Esophagus squamous epithelium (tissue), 5 donors: ENCODE measurements at places on chromosomes 13 and 19.

DNA sequence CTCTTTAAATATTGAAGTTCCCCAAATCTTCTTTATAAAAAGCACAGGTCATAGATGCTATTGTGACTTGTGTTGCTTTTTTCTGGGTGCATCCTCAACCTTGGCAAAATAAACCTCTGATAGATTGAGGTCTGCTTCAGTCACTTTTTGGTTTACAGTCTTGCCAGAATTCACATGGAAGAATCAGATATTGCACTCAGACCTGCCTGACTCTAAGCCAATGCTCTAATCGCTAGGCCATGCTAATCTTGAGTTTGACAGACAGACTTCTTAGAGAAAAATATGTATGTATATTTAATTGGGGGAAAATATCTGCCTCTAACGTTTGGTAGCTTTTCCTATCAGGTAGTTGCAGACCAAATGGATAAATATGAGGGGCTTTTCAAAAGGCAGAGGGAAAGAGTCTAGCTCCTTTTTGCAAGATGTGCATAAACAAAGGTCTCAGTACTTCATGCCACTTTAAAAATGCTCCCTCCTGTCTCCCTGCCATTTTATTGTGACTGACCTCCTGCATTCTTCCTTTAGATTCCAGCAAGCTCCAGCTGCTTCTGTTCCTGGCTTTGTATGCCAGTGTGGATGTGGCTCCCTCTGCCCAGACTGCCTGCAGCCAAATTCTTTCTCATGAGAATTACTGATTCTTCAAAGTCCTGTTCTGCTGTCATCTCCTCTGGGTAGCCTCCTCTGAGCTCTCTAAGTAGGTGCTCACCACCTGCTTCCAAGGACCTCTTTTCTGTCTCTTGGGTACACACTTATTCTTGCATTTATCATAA lies 42.4 kb upstream of the RFC3 start:
- no peak for DNase-seq

- DNase-seq: no peak
These were observed at the start of gene COX7A1 for GRCh38 chr19:36152352-36153091. Gene COX7A1, minus strand, starts transcription at chr19:36152447. Its CDS starts 40 bp downstream, at chr19:36152407.

DNA sequence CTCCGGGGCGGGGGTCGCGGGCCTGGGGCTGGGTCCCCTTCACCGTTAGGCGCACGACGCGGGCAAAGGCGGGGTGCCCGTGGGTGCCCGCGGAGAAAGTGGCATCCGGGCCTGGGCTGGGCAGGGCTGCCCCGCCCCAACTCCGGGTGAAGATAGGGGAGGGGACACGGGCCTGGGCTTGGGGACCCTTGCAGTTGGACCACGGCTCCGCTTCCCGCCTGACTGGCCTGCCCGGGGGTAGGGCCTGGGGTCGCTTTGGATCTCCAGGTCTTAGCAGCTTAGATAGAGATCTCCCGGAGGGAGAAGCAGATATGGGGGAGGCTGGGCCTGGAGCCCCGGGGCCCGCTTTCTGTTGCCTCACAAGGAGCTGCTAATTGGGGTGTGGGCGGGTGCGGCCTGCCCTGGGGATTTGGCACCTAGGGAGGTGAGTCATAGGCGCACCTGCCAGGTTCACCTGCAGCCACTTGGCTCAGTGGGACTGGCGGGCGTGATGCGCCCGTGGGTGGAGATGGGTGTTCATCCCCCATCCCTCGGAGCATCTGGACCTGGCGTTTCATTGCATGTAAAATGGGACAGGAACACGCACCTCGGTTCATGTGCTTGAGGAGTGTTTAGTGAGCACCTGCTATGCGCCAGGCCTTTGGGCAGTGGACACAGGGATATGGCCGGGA lies 585 bp downstream of the MAP1S start:
- DNase-seq: no peak

DNA sequence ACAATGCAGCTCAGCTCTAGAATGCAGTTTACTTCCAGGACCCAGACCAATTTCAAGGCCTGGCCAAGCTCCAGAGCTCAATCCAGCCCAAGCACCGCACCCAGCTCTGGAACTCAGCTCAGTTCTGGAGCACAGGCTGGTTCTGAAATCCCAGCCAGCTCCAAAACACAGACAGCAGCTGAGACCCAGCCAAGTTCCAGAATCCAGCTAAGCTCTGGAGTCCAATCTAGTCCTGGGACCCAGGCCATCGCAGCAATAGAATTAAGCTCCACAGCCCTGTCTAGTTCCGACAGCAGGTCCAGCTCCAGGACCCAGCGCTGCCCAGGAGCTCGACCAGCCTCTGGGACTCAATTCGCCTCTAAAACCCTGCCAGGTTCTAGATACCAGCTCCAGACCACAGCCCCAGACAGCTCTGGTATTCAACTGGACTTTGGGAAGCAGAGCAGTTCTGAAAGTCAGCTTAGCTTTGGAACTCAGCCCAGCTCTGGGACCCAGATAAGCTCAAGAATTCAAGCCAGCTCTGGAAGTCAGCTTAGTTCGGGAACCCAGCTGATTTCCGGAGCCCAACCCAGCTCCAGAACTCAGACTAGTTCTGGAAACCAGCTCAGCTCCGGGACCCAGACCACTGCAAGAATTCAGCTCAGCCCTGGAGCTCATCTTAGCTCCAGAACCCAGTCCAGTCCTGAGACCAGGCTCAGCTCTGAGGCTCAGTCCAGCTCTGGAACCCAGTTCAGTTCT lies 6.8 kb downstream of the GIPC3 start:
- DNase-seq: no peak

DNA sequence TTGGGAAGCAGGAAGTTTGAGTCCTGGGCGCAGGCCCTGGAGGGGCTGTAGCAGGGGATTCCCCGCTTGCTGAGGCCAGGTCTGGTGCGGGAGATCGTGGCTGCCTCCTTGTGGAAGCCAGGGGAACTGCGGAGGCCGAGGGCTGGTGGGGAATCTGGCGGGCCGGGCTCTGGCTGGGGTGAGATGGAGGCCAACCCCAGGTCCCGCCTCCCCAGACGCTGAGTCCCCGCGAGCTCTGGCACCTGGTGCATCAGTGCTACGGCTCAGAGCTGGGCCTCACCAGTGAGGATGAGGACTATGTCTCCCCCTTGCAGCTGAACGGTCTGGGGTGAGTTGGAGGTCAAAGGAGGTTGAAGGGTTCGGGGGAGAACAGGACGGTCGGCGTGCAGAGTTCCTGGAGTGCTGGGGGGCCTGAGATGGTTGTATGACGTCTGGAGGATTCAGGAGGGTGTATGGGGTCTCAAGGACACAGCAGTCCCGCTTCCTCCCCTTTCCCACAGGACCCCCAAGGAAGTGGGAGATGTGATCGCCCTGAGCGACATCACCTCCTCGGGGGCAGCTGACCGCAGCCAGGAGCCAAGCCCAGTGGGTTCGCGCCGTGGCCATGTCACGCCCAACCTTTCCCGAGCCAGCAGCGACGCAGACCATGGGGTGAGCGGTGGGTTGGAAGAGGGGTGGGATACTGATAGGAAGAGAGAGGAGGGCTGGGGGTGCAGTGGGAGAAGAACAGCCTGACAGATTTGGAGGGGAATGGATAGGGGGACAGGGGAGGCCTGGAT lies 13.1 kb downstream of the GRAMD1A start:
- no peak for DNase-seq

DNA sequence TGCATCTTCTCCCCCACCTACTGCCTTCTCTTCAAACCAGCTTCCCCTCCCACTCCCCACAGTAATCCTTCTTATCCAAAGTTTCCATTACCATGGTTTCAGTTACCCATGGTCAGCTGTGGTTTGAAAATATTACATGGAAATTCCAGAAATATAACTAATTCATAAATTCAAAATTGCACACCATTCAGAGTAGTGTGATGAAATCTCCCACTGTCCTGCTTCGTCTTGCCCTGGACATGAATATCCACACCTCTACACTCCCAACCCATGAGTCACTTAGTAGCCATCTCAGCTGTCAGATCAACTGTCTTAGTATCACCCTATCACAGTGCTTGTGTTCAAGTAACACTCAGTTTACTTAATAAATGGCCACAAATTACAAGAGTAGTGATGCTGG lies 3.8 kb upstream of the KCTD12 start:
- no peak for DNase-seq

DNA sequence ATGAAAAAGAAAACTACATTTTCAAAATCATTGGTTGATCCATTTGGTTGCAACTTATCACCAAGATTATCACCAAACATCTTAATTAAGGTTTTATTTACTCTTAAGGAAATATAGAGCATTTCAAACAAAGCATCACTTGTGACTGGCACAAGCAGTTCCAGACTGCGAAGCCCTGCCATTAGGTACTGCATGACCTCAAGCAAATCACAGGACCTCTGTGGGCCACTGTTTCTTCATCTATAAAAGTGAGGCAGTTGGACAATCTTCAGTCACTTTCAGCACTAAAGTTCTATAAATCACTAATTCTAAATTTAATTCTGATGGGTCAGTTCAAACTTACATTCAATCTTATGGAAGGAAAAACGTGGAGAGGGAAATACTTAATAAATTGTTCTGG lies 2.0 kb downstream of the ELF1 start:
- DNase-seq: no peak

DNA sequence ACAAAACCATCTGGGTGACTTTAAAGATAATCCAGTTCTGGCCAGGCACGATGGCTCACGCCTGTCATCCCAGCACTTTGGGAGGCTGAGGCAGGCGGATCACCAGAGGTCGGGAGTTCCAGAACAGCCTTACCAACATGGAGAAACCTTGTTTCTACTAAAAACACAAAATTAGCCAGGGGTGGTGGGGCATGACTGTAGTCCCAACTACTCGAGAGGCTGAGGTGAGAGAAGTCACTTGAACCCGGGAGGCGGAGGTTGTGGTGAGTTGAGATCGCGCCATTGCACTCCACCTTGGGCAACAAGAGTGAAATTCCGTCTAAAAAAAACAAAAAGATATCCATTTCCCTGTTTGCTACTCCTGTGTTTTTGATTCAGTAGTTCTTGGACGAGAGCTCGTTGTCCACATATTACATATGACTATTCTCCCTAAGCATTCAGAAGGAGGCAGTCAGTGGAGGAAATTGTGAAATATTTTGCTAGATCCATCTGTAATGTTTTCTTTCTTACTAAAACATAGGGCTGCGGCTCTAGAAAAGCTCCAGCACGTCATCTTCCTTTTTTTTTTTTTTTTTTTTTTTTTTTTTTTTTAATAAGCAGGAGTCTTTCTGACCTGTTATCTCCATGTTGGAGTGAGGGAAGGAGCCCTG lies 33.6 kb downstream of the ZNF701 start:
- DNase-seq: no peak

DNA sequence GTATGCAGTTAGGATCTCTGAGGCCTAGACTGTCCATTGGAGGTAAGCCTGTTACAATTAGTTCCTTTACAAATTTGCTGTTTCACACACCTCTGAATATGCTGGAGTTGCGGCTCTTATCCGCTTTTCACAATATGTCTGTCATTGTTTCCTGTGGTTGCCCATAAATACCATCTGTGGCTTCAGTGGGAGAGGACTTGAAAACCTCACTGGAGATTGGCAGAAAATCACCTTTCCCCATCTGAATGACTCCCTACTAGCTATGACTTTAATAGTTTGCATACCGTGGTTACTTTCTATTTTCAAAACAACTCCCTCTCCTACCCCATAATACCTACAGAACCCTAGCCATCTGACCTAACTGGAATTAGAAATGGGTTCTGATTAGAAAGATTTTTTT lies 454.3 kb downstream of the PCDH17 start:
- no peak for DNase-seq

DNA sequence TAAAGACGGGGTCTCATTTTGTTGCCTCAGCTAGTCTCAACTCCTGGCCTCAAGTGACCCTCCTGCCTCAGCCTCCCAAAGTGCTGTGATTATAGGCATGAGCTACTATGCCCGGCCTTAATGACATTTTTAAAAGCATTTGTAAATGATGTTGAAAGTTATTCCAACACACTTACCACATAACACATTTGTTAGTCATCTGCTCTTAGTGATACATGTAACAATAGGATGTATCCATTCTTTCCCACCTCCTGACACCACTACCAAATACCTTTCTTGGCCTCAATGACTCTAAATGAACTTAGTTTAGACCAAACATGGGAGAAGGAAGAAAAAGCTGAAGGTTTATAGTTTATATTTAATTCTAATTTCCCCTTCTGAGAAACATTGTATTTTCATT lies 59.8 kb upstream of the MEDAG start:
- DNase-seq: no peak

DNA sequence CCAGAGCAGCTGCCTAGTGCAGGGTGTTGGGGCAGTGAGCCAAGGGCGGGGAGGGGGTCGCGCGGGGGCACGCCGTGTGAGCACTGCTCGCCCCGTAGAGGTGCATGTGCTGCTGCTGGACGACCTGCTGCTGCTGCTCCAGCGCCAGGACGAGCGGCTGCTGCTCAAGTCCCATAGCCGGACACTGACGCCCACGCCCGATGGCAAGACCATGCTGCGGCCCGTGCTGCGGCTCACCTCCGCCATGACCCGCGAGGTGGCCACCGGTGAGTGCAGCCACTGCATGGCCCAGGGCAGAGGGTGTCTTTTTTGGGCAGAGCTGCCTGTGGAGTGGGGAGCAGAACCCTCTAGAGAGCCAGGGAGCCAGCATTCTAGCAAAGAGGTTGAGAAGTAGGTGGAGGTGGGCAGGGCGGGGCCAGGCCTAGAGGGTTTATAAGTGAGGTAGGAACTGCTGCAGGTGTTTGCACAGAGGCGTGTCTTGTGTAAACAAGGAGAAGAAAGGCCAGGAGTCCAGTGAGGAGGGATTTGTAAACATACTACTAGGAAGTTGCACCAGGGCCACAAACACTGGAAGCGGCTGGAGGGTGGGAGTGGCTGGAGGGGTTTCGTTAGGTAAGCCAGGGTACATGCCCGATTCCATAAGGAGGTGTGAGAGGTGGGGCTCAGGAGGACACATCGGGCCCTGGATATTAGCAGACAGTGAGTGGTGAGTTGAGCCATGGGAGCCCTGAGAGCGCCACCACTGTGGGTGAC lies 21.3 kb downstream of the ARHGEF1 start:
- DNase-seq: no peak

DNA sequence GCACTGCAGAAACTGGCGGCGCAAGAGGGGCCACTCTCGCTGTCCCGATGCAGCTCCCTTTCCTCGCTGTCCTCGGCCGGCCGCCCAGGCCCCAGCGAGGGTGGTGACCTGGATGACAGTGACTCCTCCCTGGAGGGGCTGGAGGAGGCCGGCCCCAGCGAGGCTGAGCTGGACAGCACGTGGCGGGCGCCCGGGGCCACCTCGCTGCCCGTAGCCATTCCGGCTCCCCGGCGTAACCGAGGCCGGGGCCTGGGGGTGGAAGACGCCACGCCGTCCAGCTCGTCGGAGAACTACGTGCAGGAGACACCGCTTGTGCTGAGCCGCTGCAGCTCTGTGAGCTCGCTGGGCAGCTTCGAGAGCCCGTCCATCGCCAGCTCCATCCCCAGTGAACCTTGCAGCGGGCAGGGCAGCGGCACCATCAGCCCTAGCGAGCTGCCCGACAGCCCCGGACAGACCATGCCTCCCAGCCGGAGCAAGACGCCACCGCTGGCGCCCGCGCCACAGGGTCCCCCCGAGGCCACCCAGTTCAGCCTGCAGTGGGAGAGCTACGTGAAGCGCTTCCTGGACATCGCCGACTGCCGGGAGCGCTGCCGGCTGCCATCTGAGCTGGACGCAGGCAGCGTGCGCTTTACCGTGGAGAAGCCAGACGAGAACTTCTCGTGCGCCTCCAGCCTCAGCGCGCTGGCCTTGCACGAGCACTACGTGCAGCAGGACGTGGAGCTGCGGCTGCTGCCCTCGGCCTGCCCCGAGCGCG lies 12.4 kb downstream of the C19orf25 start:
- DNase-seq: no peak
